ENCODE measurements at places on chromosomes 1 and 21.

DNA sequence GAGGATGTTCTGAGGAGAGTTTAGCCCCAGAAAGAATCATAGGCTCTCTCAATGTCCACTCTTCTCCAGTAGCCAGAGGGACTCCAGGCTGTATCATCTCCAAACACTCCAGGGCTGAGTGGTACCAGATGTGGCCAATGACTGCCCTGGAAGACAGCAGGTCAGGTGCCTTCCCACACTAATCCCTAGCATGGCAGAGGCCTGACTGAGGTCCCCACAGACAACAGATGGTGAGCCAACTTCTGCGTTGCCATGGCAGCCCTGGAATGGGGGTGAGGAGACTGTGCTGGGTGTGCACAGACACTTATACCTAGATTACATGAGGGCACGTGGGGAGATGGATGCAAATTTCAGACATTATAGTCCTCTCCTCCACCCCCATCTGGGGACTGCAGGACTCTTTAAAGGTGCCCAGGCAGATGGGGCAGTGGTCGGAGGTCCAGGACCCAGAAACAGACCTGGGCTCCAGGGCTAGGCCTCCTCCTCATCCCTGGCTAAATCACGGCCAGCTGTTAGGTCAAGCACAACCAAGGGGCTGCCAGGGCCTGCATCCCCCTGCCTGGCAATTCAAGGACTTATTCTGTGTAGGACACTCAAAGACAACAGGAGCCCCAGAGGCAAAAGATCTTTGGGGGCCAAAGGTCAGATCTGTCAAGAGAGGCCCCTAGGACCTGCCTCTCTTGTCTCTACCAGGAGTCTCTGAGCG, 42.9 kb downstream of the CAMK2N1 start:
- DNase-seq, result no peak

DNA sequence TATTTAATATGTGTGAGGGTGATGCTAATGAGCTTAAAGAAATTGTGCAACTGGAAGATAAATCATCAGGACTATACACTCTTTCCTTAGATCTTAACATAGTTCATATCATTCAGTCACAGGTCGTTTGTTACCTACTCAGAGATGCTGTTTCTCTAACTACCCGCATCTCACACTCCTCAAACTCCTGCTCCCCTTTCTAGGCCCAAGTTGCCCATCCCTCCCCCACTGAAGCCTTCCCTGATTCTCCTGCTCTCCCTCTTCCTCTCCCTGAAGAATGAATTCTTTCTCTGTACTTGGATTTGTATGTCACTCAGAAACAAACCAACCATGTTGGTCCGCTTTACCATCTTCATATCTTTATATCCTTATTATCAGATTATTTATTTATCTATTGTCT, 9.1 kb downstream of the SH3GLB1 start:
- no peak for DNase-seq

- DNase-seq, result no peak
These were observed 47.1 kb downstream of the DYRK1A start for GRCh38 chr21:37413553-37414291.

DNA sequence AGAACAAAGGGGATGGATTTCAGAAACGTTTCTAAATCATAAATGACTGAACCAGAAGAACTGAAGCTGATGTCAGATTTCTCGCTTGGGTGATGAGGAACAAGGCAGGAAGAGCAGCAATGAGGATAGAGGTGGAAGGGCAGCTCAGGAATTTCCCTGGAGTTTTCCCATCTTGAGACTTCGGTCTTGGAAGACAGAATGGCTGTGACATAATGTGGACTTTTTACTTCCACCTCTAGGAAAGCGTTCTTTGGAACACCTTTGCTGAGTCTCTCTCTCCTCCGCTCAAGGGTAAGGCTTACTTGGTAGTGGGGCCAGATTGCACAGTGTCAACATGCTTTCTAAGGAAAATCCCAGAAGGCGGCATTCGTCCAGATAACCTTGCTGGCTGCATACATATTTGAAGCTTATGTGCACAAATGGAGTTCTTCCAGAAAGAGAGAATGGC, 36.6 kb downstream of the DEGS1 start:
- DNase-seq, result no peak

- DNase-seq, result no peak
These were observed 24.0 kb downstream of the PPT1 start for GRCh38 chr1:40073062-40073461.

DNA sequence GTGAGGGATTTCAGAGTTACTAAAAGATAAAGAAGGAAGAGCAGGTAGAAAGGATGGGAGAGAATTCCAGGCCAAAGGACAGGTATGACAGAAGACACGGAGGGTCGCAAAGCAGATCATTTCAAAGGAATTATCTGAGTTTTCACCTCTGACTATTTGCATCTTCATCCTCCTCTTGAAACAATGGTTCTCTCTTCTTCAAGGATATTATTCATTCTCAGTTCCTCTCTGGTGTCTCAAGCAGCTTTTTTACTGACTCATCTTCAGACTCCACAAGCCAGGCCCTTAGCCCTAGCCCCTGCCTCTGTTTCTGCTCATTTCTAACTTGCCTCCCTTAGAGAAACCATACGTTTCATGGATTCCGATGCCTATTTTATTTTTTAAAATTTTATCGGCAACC, 15.0 kb downstream of the DDX59 start:
- DNase-seq, result no peak

DNA sequence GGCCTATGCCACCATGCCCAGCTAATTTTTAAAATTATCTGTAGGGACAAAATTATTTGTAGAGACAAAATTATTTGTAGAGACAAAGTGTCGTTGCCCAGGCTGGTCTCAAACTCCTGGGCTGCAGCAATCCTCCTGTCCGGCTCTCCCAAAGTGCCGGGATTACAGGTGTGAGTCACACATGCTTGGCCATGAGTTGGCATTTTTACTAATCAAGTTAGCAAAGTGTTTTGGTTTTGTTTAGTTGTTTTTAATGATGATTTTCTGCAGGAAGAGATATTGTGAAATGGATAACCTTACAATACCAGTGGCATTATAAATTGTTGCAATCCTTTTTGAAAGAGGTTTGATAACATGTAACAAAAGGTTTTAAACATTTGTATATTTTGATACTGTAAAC, 65.3 kb upstream of the MAGI3 start:
- DNase-seq, result peak; percentile 42

DNA sequence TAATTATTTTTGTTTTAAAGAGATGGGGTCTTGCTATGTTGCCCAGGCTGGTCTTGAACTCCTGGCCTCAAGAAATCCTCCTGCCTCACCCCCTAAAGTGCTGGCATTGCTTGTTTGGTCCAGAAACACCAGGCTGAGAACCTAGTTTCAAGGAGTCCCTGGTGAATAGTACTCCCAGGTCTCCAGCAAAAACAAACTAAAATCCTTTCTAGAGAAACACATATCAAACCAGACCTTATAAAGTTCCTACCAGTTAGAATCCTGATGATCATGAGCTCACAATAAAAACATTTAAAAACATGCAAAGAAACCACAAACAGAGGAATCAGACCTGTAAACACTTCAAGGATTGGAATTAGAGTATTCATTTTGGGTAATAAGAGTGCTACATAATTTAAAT, 34.4 kb upstream of the PADI1 start:
- peak; percentile 65 for DNase-seq

DNA sequence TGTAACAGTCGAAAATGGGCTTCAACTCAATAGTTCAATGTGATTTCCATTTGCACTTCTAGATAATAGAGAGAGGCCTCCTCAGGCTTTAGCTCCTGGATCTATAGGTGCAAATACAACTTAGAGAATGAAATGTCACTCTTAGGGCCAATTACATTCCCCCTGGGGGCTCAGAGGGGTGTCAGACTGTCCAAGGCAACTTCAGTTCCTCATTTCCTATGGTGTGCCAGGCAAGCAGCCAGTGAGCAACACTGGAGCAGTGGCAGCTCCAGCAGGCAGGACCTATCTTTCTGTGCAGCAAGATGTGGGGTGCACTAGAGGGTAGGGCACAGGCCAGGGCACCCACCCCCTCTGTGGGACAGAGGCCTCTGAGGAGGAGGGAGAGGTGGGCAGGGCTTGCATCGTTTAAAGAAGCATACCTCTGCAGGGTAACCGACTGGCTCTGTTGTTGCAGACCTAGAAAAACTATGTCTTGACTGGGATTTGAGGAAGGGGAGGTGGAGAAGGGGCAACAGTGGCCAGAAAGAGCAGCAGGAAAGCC, 97.3 kb downstream of the SUSD4 start:
- DNase-seq, result no peak

GRCh38 chr21:45022348-45022675, 52.1 kb upstream of the ADARB1 start:
- no peak for DNase-seq

GRCh38 chr21:25657140-25657539, 18.1 kb downstream of the JAM2 start:
- DNase-seq, result no peak

DNA sequence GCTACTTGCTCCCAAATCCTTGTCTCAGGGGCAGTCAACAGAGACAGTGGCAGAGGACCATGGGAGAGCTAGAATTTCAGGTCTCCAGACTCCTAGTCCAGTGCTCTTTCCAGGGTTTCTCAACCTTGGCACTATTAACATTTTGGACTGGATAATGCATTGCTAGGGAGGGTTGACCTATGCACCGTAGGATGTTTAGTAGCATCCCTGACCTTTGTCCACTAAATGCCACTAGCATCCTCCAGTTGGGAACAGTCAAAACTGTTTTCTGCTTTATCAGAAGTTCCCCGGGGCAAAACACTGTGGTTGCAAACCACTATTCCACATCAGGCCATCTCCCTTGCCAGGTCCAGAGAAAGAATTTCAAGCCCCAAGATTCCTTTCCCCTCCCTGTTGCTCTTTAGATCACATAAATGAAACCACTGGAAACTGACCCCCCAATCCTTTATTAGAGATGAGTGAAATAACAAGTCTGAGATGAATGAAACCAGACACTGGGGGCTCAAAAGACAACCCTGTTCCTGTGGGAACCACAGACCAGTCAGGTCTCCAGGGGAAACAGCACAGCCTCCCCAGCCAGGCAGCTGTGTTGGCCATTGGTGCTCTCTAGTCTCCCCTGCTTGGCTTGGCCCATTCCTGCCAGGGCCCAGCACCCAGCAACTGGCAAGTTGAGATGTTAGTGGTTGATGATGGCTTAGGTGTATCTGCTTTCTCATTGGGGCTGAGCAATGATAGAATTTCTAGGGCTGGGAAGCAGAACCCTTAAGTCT, 3.8 kb upstream of the TCEA3 start:
- no peak for DNase-seq

- peak; percentile 17 for DNase-seq
These were observed 1.5 kb downstream of the PHGDH start for GRCh38 chr1:119713039-119713748.

GRCh38 chr1:1427820-1428148, 6.7 kb upstream of the ANKRD65 start:
- no peak for DNase-seq

DNA sequence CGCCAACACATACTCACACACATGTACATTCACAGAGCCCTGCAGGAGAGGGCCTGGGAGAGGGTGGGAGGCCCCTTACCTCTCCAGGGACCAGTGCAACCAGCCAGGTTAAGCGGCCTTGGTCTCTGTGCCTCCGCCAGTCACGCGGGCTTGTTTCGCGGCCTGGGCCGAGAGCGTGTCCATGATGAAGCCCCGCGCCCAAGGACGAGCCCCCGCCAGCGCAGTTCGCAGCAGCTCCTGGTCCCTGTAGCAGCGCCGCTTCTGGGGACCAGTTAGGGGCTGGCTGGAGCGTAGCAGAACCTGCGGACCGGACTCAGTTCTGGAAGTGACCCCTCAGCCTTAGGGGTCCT, 7.3 kb upstream of the FAM167B start:
- DNase-seq, result no peak

DNA sequence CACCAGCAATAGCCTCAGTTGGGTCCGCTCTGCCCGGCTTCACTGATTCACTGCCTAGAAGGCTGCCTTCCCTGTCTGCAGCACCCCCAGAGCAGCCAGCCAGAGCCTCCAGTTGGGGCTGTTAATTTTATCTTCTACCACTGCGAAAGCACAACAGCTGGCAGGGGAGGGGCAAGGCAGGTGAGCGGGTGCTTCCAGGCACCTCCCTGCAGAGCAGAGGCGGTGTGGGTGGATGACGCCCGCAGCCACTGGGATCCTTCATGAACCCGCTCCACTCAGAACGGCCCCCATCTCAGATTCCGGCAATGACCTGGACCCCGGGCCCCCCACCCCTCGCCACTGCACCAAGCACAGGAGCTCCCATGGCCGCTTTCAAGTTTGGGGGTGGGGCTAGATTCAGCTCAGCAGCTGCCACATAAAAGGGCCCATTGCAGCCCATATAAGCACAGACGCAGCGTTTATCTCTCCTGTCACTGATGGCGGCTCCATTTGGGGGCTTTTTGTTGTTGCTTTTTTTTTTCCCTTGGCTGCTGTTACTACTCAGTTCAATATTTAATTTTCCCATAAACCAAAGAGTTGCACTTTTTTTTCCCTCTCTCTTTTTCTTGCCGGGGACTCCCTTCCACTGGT, 128.0 kb upstream of the KLHDC7A start:
- DNase-seq, result no peak

DNA sequence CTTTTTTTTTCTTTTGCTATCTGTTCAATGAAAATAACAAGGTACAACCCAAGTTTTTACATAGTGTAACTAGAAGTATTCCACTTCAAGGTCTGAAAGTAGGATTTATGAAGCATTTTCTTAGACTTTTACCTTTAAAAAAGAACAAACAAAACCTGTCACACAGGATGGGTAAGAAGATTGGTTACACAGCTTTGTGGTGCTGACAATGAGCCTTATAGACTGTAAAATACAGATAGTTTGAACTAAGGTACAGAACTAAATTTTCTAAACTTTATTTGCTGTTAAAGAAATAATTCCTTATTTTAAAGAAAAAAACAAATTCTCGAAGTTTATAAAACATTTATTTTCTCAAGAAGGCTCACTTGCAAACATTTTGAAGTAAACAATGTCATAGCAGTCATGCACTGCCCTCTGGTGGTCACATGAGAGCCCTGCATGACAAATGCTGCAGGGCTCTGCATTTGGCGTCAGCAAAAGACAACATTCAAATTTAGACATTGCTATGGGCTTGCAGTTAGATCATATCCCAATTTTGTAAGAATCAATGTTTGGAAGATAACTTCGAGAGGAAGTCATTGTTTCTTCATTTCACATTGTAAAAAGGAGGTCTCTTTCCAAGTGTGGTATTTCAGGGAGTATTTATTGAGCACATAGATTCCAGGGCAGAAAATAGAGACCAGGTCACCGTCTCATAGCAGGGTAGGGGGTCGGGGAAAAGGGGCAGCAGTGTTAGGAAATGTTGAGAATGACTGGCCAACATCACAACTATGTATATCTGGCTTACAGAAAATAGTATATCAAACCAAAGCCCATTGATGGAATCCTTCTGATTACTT, 115.3 kb upstream of the FMN2 start:
- DNase-seq, result peak; percentile 57
